Activated CD4-positive, alpha-beta T cell treated with anti-CD3 and anti-CD28 coated beads, Interleukin-2, amount 50 U/mL, for 1 hour (primary cell): ENCODE measurements at places on chromosomes 6 and 20.

GRCh38 chr6:28005152-28005890 is 48.3 kb downstream of the OR2B6 start:
- DNase-seq: no peak

DNA sequence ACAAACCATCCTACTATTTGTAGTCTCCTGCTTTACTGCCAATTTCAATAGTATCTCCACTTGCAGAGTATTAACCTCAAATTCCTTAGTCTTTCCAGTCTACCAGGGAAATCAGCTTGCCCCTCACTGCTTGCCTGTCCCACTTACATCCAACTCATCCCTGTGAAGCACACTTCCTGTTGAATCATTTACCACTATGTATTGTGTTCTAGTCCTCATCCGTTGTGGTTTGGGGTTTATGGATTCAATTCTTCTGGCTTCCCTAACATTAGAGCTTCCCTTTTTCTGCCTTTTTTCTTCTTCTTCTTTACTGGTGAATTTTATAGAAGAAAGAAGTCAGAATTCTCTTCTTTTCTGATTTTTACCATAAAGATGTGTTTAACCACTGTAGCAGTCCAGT is 5.1 kb upstream of the TXLNB start:
- no peak for DNase-seq

GRCh38 chr6:43517505-43518357 is 842 bp downstream of the POLR1C start:
- no peak for DNase-seq

- no peak for DNase-seq
These were observed 77.9 kb upstream of the BMP5 start for GRCh38 chr6:55953335-55953734.

DNA sequence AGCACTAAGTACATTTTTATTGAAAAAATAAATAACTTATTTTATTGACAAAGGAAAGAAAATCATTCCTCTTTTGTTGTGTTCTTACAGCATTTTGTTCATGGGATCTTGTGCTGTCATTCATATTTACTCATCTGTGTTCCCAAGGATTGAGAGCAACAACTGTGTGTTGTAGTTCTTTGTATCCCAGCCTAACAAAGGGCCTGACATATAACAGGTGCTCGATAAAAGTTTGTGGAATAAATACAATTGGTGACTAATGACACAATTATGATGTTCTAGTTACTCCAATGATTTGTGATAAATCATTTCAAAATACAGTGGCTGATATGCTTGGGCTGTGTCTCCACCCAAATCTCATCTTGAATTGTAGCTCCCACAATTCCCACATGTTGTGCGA is 7.9 kb upstream of the OGFRL1 start:
- DNase-seq: no peak
